ENCODE measurements at places on chromosomes 7 and 10. TPM values are rescaled to one million over a fixed set of nuclear protein-coding genes. Genes with fewer than 3 reads are reported as not detected.

The LRIT1 gene
- not detected for total RNA-seq

The BMPER gene
- not detected for total RNA-seq

The HDAC9 gene
- 33.4 TPM for total RNA-seq

The PMS2 gene
- 13.2 TPM for total RNA-seq

The LLCFC1 gene
- not detected for total RNA-seq

The CYP2C18 gene
- not detected for total RNA-seq

The EBLN1 gene
- not detected for total RNA-seq

The AGMO gene
- total RNA-seq: not detected

The AMPH gene
- total RNA-seq: 22.1 TPM

The MAGI2 gene
- 4.0 TPM for total RNA-seq

The ZDHHC16 gene
- total RNA-seq: 30.4 TPM

The CTTNBP2 gene
- 3.0 TPM for total RNA-seq

The TMEM196 gene
- not detected for total RNA-seq

The PRPS1L1 gene
- total RNA-seq: not detected

The TES gene
- 108 TPM for total RNA-seq

The IGFBP3 gene
- total RNA-seq: 763 TPM

The PKD2L1 gene
- total RNA-seq: not detected

The LIPJ gene
- not detected for total RNA-seq

The TFR2 gene
- total RNA-seq: not detected

The TEX47 gene
- total RNA-seq: not detected

The DHX32 gene
- 27.4 TPM for total RNA-seq

The ZNF804B gene
- total RNA-seq: not detected

The VSTM4 gene
- 17.7 TPM for total RNA-seq

The GNAI1 gene
- total RNA-seq: 8.7 TPM

The CRHR2 gene
- total RNA-seq: 3.1 TPM

The HOXA4 gene
- total RNA-seq: 2.1 TPM

All from ascending aorta (tissue), 2 donors.